Skeletal muscle cell (primary cell): ENCODE measurements at places on chromosomes 13 and 19.

GRCh38 chr13:111409413-111409812 is 89.0 kb downstream of the TEX29 start:
- no peak for DNase-seq

GRCh38 chr13:112353856-112354255 is 22.3 kb upstream of the SPACA7 start:
- DNase-seq: no peak

GRCh38 chr13:73714522-73714921 is 419.7 kb downstream of the KLF12 start:
- DNase-seq: no peak

DNA sequence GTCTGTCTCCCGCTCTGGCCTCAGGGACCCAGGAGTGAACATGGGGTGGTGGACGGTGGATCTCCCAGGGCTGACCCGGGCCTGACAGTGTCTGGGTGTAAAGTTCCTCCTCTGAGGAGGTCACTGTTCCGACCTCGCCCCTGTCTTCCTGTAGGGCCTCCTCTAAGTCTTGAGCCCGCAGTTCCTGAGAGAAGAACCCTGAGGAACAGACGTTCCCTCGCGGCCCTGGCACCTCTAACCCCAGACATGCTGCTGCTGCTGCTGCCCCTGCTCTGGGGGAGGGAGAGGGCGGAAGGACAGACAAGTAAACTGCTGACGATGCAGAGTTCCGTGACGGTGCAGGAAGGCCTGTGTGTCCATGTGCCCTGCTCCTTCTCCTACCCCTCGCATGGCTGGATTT is at the start of gene SIGLEC9:
Gene SIGLEC9 (plus strand): TSS at position 178 of the 400 bp plus-strand sequence. CDS start 69 bp downstream, at position 247.
- no peak for DNase-seq

DNA sequence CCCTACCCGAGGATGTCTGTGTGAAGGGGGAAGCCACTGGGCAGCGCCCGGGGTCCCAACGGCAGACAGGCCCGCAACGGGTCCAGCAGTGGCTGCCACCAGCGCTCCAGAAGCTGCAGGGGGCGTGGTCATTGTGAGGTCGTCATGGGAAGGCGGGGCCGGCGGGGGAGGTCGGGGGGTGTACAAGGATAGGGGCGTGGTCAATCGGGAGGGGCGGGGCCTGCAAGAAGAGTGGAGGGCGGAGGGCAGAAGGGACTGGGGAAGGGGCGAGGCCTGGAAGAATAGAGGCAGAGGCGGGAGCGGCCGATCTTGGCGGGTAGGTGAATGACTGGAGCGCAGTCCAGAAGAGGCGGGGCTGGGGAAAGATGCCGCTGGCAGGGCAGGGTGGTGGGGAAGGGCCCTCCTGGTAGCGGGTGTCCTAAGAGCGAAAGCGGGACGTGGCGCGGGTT is 4.4 kb downstream of the FUZ start:
- DNase-seq: peak; percentile 52
